ENCODE measurements at places on chromosomes 1 and 21.
A peak's percentile ranks its signal among the peaks of the same experiment; 100 is the strongest.

DNA sequence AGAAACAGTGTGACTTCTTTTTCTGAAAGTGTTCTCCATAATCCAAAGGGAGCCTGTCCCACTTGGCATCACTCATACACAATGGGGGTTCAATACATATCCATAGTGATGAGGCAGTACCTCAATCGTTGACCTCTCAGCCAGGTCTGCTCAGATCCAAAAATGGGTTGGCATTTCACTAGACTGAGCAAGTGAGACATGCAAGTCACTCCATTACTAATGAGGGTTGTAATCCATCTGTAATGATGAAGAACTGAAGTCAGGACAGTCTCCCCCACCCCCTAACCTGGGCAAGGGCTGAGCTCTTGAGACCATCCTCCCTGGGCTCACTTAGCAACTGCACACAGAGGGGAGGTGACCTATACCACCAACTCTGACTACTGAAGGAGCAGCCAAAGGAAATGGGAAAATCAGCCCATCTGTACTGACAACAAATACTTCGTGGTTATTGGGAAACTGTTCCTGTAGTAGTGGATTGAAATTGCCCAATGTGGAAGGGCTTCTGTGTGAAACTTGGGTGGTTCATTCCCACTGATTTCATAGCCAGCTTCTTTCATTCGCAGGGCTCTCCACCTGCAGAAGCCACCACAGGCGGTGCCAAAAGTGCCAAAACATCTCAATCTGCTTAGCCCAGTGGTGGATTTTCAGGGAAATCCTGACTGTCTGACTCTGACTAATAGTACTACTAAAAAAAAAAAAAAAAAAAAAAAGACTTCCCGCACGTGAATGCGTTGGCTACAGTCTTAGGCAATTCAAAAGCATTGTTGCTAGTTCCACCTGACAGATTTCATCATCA lies 5.0 kb downstream of the NGF start:
- H3K36me3 ChIP-seq, result no peaks in the 10 kb centered on the region
- H3K4me1 ChIP-seq, result peaks cover 3% of the 10 kb centered on the region
- peak overlapping the region; percentile 58 for H3K27ac ChIP-seq
- H3K4me3 ChIP-seq, result no peak overlapping the region
- no peak for DNase-seq
- peaks cover 9% of the 10 kb centered on the region for H3K27me3 ChIP-seq

- H3K36me3 ChIP-seq, result no peaks in the 10 kb centered on the region
- H3K4me3 ChIP-seq, result no peak overlapping the region
- no peaks in the 10 kb centered on the region for H3K27me3 ChIP-seq
- no peak overlapping the region for H3K27ac ChIP-seq
- no peaks in the 10 kb centered on the region for H3K4me1 ChIP-seq
- no peak for DNase-seq
Observed at GRCh38 chr1:36696261-36696940, 213.7 kb upstream of the CSF3R start.

DNA sequence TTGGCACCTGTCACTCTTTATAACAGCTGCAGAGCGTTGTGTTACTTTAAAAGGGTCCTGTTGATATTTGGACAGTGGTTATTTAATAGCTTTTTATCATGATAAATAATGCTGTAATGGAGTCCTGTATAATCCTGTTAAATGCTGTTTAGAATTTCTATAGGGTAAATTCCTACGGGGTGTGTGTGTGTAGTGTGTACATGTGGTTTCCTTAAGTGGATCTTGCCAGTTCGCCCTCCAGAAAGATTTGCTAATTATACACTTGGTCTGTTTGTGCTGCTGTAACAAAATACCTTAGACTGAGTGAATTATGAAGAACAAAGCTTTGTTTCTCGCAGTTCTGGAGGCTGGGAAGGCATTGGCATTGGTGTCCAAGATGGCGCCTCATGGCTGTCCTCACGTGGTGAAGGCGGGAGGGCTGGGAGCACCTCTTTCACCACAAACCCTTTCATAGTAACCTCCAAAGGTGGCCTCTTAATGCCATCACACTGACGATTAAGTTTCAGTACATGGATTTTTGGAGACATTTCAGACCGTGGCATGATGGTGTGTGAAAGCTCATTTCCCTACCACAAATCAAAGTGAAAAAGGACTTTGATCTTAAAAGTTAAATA lies 11.2 kb downstream of the PRMT2 start:
- peaks cover 82% of the 10 kb centered on the region for H3K36me3 ChIP-seq
- no peak for DNase-seq
- H3K27ac ChIP-seq, result no peak overlapping the region
- no peaks in the 10 kb centered on the region for H3K4me1 ChIP-seq

DNA sequence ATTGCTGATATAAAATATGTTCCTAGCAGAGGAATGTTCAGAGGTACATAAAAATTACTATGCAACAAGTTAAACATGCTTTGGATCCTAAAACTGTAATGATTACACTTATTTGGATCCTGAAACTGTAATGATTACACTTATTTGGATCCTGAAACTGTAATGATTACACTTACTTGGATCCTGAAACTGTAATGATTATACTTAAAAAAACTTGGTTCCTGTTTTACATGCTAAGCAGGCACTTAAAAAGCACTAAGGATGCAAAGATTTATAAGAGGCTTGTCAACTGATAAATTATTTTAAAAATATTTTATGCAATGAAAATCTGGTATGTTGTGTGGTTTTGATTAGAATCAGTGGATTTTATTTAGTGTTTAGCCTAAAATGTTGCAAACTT lies 47.7 kb downstream of the ZNHIT6 start:
- H3K36me3 ChIP-seq, result no peaks in the 10 kb centered on the region
- no peaks in the 10 kb centered on the region for H3K27me3 ChIP-seq
- H3K27ac ChIP-seq, result no peak overlapping the region
- DNase-seq, result no peak
